ENCODE measurements at places on chromosomes 5 and 9.

DNA sequence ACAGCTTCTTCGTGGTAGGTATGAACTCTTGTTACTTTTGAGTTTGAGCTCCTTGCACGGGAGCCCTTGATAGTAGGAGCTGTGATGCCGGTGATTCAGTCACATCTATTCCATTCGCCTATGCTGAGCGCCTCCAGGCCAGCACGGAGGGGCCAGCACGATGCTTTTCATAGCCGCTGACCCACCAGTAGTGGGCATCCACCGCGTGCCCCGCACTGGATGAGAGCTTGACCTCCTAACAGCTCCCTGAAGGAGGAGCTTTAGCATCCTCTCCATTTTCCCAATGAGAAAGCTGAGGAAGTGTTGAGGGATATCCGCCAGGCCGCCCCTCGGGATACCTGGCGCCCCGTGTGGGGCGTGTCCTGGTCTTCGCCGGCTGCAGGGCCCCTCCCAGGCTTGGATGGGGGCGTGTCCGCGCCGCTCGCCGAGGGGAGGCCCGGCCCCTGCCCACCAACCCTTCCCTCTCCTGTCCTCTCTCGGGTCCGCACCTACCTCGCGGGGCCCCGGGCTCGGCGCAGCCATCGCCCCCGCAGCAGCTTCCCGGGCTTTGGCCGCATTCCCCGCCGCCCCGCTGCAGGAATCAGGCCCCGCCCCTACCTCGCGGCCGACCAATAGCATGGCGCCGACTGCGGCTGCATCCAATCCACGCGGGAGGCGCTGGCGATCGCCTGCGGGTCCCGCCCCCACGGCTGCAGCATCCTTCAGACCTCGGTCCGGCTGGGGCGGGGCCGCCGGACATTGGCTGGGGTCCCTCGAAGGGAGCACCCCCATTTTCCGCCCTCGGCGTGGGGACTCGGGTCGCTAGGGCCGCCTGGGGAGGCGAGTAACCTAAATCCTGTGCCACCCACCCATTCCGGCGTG, at the start of gene PIP5KL1:
Gene PIP5KL1, minus strand, starts transcription at position 547 of the 861 bp plus-strand sequence. Its CDS starts 25 bp downstream, at position 522.
- DNase-seq = peak; percentile 70

GRCh38 chr9:19631181-19631580, 157.7 kb downstream of the SLC24A2 start:
- no peak for DNase-seq

DNA sequence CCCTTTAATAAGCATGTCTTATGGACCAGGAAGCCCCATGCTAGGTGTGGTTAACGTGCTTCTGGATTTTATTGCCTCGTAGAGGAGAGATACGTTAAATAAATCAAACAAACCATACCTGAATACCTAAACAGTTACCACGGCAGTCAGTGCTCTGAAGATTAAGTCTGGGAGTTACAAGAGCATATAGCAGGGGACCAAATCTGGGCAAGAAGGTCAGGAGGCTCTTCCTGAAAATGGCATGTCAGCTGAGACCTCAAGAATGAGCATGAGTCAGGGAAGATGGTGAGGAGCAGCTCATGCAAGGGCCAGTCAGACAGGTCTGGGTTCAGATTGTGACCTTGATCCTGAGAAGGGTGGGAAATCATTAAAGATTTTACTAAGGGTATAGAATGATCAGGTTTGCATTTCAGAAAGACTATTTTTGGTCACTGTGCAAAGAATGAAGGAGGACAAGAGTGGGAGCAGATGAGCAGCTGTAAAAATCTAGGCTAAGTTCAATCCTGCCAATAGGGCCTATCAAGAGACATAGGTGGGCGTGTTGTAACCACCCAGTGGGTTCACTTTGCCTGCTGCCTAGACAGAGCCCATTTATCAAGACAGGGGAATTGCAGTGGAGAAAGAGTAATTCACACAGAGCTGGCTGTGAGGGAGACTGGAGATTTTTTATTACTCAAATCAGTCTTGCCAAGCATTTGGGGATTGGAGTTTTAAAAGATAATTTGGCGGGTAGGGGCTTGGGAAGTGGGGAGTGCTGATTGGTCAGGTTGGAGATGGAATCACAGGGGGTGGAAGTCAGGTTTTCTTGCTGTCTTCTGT, 4.8 kb upstream of the ZNF366 start:
- DNase-seq = no peak

- DNase-seq = no peak
These were observed 15.7 kb upstream of the TSSK1B start for GRCh38 chr5:113450462-113450861.

DNA sequence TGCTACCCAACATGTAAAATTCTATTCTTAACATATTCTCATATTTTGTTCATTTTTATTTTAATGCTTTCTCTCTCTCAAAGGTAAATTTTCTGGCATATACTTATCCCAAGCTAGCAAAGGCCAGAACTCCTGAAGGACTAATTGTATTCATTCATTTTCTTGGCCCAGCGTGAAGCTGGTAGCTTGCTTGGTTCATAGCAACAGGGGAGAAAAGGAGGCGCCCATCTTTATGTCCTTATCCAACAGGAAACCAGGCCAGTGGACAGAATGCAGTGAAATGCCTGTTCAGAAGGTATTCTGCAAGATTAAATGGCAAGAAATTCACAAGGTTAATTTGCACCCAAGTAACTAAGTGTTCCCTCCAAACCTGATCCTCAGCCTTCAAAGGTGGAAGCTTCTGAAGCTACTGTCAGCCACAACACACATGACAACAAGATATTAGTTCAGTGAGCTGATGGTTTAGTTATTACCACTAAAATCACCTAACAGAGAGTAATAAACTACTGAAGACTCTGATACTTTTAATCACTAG, 5.6 kb downstream of the EFNA5 start:
- no peak for DNase-seq

DNA sequence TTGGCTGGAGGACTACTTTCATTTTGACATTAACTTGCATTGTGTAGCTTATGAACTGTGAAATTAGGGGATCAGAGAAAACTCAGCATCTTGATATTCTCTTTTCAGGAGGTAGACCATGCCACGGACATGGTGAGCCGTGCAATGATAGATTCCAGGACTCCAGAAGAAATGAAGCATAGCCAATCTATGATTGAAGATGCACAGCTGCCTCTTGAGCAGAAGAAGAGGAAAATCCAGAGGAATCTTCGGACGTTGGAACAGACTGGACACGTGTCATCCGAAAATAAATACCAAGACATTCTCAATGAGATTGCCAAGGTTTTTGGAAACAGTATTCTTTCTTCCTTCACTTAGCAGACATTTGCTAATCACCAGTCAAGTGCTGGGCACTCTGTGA, 20.6 kb upstream of the F2R start:
- DNase-seq = no peak

DNA sequence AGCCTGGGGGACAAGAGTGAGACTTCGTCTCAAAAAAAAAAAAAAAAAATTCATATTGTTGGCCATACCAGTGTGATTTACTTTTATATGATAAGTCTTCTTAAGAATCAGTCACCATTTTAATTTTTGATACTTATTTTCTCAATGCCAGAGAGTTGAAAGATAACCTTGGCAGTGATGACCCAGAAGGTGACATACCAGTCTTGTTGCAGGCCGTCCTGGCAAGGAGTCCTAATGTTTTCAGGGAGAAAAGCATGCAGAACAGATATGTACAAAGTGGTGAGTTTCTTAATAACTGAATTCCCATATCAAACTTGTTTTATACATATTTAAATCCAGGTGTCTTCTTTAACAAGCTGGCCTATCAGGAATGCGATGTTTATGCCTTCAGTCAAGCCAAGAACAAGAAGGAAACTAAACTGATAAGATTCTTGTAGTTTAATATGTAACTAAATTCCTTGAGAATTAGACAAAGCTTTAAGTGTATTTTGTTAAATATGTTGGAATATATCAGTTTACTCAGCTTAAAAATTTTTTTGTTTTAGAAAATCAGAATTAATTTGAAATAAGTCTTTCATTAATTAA, 81.5 kb downstream of the NIPBL start:
- DNase-seq = no peak

GRCh38 chr5:133848341-133848811, 120.0 kb downstream of the C5orf15 start:
- no peak for DNase-seq

DNA sequence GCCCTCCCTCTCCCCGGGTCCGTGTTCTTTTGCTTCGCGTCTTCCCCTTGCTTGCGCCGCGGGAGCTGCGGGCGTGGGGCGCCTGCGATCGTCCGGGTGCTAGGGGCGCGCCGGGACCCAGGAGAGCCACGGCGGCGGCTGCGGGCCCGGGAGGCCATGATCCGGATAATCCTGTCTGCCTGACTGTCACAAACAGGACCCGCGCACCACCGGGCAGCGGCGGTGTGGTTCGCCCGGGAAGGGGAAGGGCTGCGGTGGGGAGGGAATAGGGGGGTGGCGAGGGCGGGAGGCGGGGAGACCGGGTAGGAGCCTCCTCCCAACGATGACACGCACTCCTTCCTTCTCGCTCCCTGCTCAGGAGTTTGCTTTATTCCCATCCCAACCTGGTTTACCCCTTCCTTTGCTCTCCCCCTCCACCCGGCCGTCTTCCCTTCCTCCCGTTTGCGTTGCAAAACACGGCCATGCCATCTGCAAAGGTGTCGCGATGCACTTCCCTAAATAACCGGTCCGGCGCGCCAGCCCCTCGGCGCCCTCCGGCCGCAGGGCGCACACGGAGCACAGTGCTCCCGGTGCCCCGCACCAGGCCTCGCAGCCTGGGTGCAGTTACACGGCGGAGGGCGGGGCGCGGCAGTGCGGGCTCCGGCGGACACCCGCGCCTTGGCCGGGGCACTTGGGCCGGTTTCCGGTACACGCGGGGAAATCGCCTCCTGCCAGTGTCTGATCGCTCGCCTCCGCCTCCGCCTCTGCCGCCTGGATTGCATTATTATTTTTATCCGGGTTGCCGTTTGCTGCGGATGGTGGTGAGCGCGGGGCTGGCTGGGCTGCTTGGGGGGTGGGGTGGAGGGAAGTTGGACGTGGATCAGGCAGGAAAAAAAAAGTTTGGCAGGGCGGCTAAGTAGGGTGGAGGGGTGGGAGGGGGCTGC, 1.5 kb downstream of the SMARCA2 start:
- DNase-seq = peak; percentile 50

DNA sequence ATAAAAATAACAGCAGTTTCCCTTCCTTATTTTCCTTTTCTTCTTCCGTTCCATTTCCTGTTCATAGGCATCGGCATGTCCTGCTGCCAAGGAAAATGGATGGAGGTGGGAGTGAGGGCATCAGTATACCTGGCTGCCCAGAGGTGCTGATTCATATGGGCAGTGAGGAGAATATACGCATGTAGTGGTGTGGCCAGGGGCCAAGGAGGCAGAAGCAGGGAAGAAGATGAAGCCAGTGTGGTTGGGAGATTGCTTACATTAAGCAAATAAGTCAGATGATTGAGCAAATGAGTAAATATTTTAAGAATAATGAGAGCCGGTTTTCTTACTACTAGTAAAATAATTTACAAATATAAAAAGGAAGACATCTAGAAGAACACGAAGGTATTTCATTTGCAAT, 344.9 kb upstream of the PAPPA start:
- no peak for DNase-seq

DNA sequence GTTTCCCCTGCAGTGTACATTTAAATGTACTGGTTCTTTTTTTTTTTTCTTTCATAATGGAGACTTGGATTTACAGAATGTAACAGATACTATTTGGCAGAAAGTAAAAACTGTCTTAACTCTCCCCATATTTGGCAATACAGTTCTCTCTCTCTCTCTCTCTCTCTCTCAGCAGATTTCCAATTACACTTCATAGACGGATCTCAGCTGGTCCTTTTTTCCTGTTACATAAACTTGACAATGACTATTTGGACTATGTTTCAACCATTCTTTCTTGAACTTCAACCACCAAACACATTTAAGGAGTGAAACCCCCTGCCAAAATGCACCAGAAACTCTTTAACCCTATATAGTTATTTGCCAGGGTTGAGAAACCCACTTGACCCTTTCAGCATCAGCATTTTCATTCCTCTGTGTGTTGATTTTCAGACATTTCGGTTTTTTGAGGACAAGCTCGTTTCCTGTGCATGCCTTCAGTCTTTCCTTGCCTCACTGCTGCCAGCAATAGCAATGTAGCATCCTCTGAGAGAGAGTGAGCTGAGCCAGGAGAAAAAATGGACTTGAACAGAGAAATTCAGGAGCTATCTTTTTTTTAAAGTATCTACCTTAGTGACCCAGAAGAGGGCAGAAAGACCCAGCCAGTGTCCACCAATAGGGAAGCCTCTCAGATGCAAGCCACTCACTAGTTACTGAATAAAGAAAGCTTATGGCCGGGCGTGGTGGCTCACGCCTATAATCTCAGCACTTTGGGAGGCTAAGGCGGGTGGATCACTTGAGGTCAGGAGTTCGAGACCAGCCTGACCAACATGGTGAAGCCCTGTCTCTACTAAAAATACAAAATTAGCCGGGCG, 26.0 kb upstream of the GNA14 start:
- DNase-seq = no peak

DNA sequence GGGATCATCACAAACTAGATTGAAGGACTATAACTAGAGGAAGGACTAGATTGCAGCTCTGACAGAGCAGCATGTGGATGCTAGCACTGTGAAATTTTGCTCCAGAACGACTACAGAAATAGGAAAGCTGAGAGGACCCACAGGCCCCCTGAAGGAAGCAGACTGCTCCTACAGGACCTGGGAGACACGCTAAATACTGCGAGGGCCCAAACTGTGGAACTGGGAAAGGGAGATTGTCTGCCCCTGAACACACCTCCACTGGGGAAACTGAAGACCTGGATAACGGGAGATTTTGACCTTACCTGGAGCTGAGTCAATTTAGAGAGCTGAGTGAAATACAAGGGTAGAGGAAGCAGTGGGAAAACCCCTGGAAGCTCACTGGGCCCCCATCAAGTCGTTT, 19.2 kb downstream of the TRIM36 start:
- DNase-seq = no peak

DNA sequence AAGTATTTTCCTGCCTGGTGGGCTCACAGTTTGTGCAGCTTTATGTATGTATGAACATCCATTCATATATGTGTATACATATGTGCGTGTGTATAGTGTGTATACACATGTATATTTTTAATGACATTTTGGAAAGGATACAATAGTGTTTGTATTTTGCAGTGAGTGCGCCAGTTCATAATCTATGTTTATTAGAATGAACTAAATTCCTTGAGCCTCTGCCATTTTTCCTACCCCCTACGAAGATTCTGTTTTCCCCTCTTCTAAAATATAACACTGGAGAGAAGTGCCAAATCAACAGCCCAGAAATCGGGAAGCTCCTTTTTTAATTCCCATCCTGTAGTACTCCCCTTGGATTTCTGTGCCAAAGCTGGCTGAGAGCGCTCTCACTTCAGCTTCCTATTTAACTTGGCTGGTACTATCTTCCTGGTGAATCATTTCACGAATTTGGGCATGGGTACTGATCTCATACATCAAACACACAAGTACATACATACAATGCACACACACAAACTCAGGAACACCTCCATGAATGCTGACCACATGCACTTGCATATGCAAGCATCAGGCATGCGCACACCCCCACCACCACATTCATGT, 578.4 kb upstream of the WWC1 start:
- no peak for DNase-seq

Data from activated CD4-positive, alpha-beta T cell treated with anti-CD3 and anti-CD28 coated beads, Interleukin-2, Interleukin-4, amounts not matched to agents 100 ng/mL and 50 ng/mL, durations not matched to agents 16 hours and 8 hours (primary cell).